Endodermal cell (in vitro differentiated cells): ENCODE measurements at places on chromosomes 4 and X.

GRCh38 chr4:128979934-128980333, 113.4 kb downstream of the SCLT1 start:
- DNase-seq: no peak

GRCh38 chr4:172143605-172144314, 330.6 kb downstream of the GALNTL6 start:
- no peak for DNase-seq

- no peak for DNase-seq
These were observed 349.4 kb downstream of the ARHGAP24 start for GRCh38 chr4:85824166-85824945.

GRCh38 chr4:119050527-119051090, 85.0 kb upstream of the MYOZ2 start:
- DNase-seq: no peak

DNA sequence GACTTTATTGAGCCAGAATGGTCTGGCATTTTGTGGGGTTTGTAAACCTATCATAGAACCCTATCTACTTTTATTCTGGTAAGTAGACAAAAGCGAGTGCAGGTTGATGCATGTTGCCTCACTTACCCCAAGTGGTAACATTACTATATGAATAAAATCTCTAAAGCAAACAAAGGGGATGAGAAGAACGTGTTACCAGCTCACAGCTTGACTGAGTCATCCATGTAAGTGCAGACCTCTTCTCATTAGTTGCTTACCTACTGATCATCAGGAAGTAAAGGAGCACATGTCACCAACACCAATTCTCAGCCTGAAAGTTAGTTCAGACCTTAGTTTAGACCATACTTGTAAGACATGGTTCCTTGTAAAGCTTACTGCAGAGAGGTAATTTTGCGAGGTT, 1328.3 kb downstream of the C4orf33 start:
- DNase-seq: no peak

GRCh38 chr4:184684491-184685189, 35.1 kb downstream of the PRIMPOL start:
- no peak for DNase-seq

- DNase-seq: peak; percentile 80
These were observed 1.3 kb downstream of the ANTXR2 start for GRCh38 chr4:80071604-80072227.

DNA sequence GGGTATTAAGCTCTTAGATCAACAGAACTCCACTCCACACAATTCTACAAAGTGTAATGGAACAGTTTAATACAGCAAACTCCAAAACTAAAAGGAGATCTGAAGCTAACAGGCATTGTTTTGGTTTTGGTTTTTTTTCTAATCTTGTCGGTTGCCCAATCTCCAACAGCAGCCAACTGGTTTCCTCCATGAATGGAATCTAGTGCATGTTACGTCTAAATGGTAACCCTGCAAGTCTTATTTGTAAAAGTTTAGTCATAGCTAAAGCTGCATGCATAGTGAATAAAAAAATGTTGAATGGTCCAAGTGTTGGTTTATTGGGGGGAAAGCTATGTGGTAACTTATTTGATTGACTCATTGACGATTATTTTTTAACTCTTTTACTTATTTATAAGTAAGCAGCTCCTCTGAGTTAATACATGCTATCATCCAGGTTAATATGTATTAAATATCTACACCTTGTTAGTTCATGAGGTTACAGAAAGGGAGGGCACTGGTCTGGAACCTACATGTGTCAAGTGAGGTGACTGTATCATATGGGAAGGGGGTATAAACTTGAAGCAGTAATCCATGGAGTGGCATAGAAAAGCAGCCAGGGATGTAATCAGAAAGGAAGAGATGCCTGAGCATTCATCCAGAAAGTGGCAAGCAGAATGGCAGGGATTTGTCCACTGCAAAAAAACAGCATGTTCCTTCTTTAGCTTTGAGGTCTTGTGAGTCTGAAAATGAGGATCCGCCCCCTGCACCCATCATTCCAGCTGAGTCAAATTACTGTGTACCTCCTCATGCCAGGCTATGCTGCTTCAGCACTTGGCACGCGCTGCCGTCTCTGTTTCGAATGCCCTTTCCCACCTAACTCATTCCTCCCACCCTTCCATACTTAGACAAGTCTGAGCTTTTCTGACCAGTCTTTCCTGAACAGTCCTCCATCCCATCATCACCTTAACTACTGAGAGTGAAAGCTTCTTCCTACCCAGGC, 81.7 kb downstream of the PDGFC start:
- no peak for DNase-seq
